ENCODE measurements at places on chromosomes 12 and 14. TPM values are rescaled to one million over a fixed set of nuclear protein-coding genes. Genes with fewer than 3 reads are reported as not detected.

GRCh38 chr12:99670635-99671034 lies 23.1 kb downstream of the GARIN6 start:
- DNase-seq = no peak

GRCh38 chr12:53700567-53700966 lies 24.7 kb upstream of the ATP5MC2 start:
- no peak for DNase-seq

GRCh38 chr14:42090122-42090521 lies 483.4 kb downstream of the LRFN5 start:
- DNase-seq = no peak

GRCh38 chr14:84704601-84705000 lies 825.3 kb upstream of the FLRT2 start:
- no peak for DNase-seq

GRCh38 chr12:127245437-127245836 lies 1021.5 kb upstream of the TMEM132C start:
- no peak for DNase-seq

DNA sequence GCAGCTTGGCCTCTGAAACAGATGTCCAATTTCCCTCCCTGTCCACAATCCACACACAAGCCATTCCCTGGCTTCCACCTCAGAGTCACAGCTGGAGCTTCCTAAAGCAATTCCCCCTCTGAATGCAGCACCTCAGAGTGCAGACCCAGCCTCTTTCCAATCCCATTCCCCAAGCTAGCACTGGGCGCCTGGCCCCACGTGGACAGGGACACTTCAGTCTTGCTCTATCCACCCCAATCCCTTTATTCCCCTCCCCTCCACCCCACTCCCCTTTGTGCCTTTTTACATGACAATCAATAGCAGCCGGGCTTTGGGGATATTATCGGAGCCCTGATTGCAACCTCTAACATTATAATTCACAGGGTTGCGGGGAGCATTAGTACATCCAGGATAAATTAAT lies 292.6 kb downstream of the TTC8 start:
- no peak for DNase-seq

- DNase-seq = no peak
These were observed 50.1 kb downstream of the OVCH1 start for GRCh38 chr12:29447285-29447975.

- no peak for DNase-seq
These were observed 44.5 kb downstream of the CORO1C start for GRCh38 chr12:108686780-108687179.

OR4E1 gene
- total RNA-seq = not detected
